NCI-H460 (cell line): ENCODE measurements at places on chromosomes 5 and 9. TPM values are rescaled to one million over a fixed set of nuclear protein-coding genes. Genes with fewer than 3 reads are reported as not detected.

- DNase-seq, result no peak
Measured at GRCh38 chr9:111456529-111456928, 27.7 kb downstream of the ECPAS start.

- DNase-seq, result no peak
Measured at GRCh38 chr5:21452449-21452848, 1400.7 kb downstream of the CDH12 start.

DNA sequence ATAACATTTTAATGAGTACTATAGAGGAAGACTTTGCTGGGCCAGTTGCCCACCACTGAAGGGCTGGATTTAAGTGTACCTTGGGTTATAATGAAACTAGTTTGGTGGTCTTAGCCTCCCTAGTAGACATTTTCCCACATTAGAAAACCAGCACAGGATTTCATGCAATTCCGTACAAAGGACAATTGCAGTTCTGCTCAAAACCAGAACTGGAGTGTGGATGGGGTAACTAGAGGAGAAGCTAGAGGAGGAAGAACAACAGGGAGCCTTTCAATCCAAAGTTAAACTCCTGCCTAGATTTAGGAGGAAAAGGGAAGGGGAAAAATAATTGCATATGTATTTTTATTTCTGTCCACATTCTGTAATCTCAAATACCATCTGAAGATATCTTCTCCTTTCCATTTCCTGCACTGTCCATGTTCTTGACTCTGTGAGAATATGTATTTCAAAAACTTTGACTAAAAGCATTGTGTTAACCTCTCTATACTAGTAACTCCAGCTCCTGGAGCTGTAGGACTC lies 97.5 kb upstream of the SSBP2 start:
- no peak for DNase-seq

DNA sequence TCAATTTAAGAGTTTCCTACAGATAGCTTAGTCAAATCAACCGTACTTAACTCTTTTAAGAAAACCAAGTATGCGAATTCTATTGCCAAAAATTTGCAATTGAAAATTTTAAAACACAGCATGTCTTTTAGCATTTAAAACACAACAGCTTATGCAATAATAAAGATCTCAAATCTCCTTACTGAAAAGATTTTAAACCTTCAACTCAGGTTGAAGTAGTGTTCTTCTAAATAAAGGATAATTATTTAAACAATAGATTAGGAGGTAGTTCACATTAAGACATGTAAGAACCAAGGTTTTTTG lies 5.5 kb downstream of the NR3C1 start:
- no peak for DNase-seq

- no peak for DNase-seq
Measured at GRCh38 chr9:70117835-70118319, 74.2 kb downstream of the MAMDC2 start.

The FPGS gene
- total RNA-seq, result 23.9 and 27.5 TPM in 2 replicates

The FOXD4L3 gene
- not detected in 2 replicates for total RNA-seq

The CTNND2 gene
- total RNA-seq, result 10.6 and 11.4 TPM in 2 replicates

The LRRC26 gene
- not detected in 2 replicates for total RNA-seq

The FBXL7 gene
- 3.9 TPM in 2 replicates for total RNA-seq

The LMX1B gene
- total RNA-seq, result 1.2 and 1.9 TPM in 2 replicates

The CAMK2A gene
- not detected in 2 replicates for total RNA-seq
